ENCODE measurements at places on chromosomes 2 and 18.

GRCh38 chr2:55511508-55512124 is 7.9 kb upstream of the CFAP36 start:
- no peak for DNase-seq

DNA sequence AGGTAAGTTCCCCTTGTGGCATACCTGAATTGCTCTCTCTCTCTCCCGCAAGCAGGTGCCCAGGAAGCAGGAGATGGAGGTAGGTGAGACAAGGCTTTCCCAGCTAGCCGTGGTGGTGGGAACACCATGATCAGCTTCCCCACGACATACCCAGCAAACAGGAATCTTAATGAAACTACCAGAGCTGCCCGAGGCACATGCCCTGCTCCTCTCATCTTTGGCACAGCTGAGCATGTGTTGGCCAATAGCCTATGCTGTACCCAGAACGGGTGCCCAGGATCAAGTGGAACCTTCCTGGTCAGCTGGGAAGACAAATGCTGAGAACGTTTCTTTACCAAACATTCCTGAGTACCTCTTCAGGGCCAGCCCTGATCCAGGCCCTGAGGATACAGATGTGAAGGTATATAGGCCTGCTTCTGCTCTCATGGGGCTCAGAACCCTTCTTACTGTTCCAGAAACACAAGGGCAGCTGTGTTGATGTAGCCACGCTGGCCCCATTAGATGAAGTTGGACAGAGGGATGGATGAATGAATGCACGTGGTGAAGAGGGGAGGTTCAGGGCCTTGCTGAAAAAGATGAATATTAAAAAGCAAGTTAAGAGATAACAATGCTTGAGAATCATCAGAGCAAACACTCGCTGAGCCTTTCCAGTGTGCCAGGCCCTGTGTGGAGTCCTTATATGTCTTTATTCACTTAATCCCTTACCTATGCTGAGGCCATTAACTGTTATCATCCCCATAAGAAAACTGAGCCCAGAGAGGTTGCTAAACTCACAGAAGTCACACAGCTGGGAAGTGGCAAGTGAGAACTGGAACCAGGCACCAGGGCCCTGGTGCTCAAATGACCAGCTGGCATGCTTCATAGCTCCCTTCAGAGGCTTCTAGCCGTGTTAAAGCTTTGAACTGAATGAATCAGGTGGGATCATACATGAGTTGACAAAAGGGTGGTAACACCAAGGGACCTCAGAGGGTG is 68.8 kb upstream of the TMEM247 start:
- DNase-seq = no peak

DNA sequence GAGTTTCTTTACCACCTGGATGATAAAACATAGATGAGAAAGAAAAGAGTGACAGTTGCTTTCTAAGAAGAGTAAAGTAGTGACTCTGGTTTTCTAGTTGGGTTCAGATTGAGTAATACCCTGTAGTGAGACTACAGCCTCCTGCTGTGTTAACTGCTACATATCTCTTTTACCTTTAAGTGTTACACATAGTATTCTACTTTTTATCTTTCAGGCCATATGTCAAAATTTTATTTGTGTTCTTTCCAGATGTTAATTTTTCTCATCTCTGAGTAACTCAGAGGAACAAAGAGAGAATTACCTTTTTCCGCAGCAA is 348.2 kb downstream of the CTNNA2 start:
- DNase-seq = no peak

GRCh38 chr18:79779700-79780190 is 18.0 kb upstream of the KCNG2 start:
- no peak for DNase-seq

GRCh38 chr18:65017372-65017760 is 733.4 kb upstream of the CDH7 start:
- no peak for DNase-seq

DNA sequence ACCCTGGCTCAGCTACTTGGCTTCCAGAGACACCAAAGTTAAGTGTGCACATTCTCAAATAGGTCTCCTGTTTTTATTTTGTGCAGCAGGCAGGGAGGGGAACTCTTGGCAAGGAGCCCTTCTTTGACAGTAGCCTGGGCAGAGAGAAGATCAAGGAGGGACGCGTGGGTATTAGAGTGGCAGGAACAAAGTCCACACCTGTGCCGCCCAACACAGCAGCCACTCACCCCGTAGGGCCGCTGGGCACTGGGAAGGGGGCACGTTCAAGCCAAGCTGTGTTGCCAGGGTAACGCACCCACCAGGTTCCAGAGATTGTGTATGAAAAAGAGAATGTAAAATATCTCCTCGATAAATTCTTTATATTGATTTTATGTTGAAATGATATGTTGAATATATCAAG is 229.3 kb upstream of the AGAP1 start:
- DNase-seq = no peak

DNA sequence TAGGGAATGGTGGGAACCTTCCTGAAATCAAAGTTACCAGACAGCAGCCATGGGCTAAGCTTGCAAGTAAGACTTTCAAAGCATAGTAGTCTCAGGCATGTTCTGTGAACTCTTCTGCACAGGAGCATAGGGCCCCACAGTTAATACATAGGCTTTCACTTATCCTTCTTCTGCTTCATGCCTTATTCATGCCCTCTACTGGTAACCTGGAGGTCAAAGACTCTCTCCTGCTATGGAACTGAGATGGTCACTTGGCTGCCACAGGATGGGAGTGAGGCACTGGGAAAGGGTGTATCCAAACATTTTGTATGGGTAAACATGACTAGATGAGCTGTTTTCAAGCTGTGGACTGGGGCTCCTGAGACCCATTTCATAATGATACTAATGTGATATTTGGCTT is 49.1 kb upstream of the ZNF638 start:
- DNase-seq = no peak
